Activated T-helper 17 cell treated with anti-CD3 and anti-CD28 coated beads, Interleukin-2, amount 50 U/mL, for 72 hours (primary cell): ENCODE measurements at places on chromosomes 12 and 14.

DNA sequence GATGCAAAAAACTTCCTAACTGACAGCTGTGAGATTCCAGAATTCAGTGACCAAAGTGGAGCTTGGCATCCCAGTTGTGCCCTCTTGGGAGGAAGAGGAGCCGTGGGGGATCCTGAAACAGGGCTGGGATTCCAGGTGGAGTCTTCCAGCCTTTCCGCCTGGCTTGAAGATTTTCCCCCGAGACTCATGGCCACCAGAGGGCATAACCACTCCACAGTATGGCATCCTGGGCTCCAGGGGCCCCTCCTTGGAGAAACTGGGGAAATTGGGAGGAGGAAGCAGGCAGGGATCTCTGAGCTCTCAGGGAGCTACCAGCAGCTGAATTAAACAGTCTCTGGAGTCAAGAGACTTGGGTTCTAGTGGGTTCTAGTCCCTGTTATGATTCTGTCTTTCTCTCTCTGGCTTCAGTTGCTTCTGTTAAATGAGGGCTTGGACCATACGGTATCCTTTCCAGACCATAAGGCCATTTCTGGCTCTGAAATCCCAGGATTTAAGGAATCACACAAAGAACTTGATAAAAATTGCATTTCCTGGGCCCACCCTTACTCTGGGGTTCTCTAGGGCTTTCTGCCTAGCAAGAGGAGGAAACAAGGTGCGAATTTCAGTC lies 2.6 kb upstream of the TAMALIN start:
- ATAC-seq, result no peak

DNA sequence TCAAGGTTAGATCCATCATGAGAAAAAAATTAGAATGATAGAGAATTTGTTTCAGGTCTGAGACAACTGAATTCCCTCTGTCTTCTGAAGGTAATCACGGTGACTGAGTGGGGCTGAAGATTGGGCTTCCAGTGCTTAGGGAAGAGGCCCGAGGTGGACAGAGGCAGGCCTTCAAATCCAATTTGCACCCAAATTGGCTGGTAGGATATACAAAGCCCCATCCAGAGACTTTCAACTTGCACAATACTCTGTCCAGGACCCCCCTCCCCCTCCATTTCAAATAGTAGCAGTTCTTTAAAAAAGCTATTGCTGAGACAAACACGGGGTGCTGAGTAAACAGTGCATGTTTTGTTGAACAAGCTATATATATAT lies 3.6 kb upstream of the FOXG1 start:
- ATAC-seq, result no peak

GRCh38 chr14:38329246-38329645 lies 73.4 kb upstream of the CLEC14A start:
- ATAC-seq, result no peak

GRCh38 chr12:114668151-114668885 lies 15.7 kb downstream of the TBX3 start:
- ATAC-seq, result no peak

DNA sequence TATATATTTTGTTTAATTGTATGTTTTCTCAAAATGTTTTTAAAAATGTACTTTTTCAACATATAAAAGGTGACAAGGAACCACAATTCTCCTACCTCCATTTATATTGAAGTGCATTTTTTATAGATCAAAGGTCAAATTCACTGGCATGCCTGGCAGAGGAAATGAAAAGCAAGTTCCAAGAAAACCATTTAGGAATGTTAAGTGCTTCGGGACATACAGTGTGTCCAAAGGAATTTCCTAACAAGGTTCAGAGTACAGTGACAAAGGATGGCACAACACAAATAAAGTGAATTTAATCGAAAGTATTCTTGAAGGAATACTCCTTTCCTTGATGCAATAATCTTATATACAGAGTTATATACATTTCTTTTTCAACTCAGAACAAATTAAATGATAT lies 242.3 kb downstream of the CCER1 start:
- ATAC-seq, result no peak
